ENCODE measurements at places on chromosomes 4 and X.

DNA sequence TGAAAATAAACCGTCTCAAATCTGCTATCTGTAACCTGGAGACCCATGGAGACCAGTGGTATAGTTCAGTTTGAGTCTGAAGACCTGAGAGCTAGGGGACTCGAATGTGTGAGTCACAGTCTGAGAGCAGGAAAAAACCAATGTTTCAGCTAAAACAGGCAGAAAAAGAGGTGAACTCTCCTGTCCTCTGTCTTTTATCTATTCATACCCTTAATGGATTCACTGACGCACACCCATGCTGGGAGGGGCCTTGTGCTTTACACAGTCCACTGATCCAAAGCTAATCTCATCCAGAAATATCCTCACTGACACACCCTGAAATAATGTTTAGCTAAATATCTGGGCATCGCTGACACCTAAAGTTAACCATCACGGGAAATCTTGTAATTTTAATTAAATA lies 297.9 kb downstream of the GPM6A start:
- no peak for DNase-seq

DNA sequence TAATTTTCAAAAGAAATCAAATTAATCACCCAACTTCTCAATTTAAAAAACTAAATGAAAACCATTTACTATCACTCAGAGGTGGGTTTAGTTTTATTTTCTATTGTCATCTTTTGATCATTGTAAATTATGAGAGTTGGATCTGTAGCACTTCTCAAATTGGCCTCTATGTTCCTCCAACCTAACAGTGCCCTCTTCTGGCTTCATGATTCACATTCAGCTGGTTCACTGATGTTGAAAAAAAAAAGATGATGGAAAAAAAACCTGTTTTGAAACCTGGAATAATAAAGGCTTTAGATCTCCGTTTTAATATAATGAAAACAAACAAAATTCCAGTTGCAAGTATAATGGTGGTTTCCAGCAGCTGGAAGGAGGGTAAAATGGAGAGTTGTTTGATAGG lies 2.4 kb upstream of the NBDY start:
- DNase-seq, result peak; percentile 16

DNA sequence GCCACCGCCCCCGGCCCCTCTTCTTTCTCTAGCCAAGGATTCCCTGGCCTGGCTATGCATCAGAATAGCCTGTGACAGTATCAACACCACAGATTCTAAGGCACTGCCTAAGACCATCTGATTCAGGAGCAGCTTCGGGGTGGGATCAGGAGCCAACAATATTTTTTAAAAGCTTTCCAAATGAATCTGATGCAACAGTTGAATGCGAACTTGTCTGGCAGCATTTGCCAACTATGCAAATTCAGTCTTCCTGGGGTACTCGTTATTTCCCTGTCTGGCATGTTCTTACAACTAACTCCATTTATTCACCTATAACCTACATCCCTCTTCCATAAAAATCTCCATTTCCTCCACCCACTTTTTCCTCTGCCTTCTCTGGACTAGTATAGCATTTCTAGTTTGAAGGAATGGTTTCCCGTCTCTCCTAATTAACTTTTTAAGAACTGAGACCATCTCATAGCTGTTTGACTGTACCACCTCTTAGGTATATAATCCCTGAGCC lies 36.2 kb upstream of the UGDH start:
- DNase-seq, result no peak

DNA sequence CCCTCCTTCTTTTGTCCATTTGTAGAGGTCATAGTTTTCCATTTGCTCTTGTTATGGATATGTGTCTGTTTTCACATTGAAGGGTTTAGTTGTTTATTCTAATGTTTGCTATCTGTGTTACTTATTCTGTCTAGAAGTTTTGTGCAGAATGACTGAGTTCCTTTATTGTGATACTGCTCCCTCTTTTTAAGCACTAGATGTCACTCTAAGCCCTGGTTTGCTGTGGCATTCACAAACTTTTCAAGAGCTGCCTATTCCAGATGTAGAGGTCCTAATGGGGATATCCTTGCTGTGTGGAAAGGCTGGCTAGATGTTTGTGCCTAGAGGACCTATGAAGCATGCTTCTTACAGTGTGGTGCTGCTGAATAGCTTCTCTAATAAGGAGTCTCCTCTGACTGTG lies 338.6 kb downstream of the SPIN4 start:
- DNase-seq, result peak; percentile 7

- DNase-seq, result no peak
These were observed 119.1 kb downstream of the MBNL3 start for GRCh38 chrX:132369617-132370326.

DNA sequence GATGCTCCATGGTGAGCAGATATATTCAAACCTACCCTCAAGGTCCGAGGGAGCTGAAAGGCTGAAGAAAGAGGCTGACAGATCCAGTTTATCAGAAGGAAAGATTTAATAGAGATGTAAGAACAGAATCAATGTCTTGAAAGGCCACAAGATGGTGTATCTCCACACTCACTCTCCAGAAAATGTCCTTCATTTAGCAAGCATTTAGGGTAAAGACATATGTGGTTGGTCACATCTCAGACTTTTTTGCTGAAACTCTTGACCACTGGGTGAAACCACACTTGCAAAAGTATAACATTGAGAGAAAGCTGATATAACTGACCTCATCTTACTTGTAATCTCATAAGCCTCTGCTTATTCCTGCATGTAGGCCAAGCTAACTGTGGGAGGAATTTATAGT lies 745.8 kb upstream of the GALNTL6 start:
- DNase-seq, result no peak

- no peak for DNase-seq
These were observed 57.6 kb downstream of the MAPK10 start for GRCh38 chr4:86302251-86302650.

GRCh38 chrX:55908661-55909212 lies 191.2 kb downstream of the RRAGB start:
- DNase-seq, result peak; percentile 34

DNA sequence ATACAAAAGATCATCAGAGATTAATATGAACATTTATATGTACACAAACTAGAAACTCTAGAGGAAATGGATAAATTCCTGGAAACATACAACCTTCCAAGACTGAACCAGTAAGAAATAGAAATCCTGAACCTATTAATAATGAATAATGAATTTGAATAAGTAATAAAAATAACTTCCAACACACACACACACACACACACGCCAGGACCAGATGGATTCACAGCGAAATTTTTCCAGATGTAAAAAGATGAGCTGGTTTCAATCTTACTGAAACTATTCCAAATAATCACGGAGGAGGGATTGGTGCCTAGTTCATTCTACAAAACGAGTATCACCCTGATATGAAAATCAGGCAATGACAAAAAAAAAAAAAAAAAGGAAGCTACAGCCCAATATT lies 1095.0 kb downstream of the FAT4 start:
- no peak for DNase-seq

DNA sequence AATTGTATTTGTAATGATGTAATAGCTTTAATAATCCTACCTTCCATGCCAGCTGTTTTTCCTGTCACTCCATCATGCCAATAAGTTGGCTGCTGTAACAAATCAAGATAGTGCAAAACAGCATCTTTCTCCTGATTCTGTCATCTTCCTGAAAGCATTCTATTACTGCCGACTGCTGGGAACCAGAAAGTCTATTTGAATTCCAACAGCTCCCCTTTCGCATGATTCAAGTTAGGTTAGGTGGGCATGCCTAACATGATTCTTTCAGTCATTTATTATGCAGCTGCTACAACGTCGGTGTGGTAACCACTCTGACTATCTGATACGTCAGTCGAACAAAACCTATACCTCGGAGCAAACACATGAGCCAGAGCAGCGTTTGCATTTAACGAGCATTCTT lies 127.9 kb upstream of the DMD start:
- DNase-seq, result no peak

GRCh38 chr4:37324546-37324945 lies 80.0 kb downstream of the NWD2 start:
- DNase-seq, result no peak

DNA sequence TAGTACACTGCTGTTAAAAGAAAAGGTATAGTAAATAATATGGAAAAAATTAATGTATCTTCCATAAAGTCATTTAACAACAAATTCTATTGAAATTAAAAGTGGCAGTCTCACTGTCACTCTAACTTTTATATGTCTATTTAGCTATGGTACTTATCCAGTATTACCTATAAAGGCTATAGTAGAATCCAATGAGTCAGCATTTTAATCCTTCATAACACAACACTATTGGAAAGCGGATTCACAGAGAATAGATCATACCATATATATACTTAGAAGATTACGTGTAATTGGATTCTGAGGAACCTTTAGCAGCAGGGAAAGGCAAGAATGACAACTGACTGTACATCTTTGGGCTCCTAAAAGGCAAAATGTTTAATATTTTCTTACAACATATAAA lies 1942.6 kb downstream of the PCDH7 start:
- no peak for DNase-seq

DNA sequence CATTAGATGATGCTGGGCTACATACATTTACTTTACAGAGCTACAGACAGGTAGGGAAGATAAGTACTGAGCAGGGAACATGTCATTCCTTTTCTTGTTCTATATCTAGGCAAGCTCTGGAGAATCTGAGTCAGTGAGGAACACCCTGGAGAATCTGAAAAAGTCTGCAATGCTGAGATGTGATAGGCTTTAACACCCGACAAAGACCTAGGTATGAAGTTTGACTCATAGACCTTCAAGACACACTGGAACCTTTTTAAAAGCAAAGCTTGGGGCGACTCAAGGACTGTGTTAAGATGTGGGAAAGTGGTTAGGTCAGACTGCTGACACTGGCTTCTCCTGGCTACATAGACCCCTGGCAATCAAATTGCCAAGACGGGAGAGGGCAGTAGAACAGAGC lies 42.8 kb downstream of the OSTC start:
- DNase-seq, result no peak

DNA sequence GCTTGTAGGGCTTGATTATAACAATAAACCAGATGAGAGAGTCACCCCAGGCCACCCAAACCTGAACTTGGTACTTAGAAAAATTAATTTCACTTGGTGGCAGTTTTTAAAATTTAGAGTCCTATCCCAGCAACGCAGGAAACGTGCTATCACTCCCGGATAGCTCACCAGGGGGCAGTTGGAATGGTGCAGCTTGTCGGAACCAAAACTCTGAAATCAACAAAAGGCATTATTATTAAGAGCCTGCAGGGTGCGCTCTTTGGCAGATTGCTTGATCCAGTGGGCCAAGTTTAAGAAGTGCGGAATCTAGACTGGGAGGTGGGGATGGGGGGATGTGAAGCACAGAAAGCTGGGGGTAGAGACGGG lies 2.4 kb downstream of the FRAS1 start:
- DNase-seq, result peak; percentile 77

GRCh38 chrX:9912351-9913145 lies 54.6 kb upstream of the CLDN34 start:
- no peak for DNase-seq

DNA sequence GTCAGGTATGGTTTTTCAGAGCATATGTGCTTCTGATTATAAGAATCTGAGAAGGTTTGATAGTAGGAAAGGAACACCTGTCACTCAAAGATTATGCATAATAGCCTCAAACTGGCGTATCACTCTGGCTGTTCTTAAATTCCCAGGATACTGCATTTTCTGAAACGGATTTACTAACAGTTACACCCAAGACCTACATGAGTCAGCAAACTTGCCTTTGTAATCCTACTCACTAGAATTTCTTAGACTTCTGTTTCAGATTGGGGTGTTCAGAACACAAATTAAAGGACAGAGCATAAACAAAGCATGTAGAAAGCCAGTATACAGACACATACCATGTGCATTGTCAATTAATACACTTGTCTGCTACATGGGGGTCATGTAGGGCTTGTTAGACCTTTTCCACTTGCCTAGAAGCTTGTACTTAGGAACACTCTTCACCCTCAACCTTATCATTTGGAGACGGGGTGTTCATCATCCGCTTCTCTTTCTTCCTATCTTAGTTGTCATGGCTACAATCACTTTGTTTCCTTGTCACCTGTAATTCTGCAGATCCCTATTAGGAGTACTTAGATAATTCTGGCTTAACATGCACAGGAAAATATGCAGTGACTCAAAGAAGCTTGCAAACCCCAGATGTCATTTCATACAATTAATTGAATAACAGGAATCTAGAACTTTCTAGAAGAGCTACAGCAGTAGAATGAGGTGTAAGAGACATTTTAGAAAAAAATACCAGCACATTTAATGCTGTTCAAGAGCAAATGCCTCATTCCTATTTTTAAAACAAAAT lies 593.0 kb upstream of the TENM3 start:
- no peak for DNase-seq

- no peak for DNase-seq
These were observed 322.7 kb upstream of the HAND2 start for GRCh38 chr4:173852775-173853174.

DNA sequence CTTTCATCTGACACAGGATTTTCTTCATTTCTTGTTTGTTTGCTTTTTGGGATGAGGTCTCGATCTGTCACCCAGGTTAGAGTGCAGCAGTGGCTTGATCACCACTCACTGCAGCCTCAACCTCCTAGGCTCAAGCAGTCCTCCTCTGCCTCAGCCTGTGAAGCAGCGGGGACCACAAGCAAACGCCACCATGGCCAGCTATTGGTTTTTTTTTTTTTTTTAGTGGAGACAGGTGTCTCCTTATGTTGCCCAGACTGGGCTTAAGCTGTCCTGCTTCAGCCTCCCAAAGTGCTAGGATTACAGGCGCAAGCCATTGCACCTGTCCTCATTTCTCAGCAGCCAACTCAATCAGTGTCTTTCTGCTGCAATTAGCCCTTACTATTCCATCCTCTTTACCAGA lies 10.3 kb downstream of the SPRY1 start:
- DNase-seq, result no peak

DNA sequence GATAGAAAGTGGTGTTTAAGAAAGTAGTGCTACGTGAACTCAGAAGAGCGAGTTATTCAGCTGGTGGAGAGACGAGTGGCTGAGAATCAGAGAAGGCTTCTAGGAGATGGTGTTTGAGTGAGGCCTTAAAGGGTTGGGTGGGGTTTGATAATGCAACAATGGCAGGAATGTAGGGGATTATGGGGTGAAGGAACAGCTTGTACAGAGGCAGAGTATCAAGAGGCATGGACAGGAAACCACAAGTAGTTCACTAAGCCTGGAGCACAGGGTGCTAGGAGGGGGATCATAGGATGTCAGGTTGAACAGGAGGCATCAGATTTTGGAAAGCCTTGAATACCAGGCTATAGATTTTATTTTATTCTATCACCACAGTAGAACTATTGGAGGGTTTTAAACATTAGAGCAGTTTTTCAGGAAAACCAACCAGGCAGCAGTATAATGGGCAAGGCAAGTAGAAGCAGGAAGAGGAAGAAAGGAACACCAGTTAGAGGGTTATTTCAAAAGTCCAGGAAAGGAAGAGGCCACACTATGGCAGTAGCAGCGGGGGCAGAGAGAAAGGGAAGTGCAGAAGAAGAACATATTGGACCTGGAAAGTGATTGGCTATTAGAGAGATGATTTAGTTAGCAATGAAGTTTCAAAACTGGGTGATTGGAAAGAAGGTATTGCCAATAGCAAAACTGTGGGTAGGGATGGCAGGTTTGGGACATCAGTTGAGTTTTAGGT lies 99.2 kb downstream of the DOCK11 start:
- DNase-seq, result no peak

All from urothelium cell line (cell line).